ENCODE measurements at places on chromosomes 6 and 20.

DNA sequence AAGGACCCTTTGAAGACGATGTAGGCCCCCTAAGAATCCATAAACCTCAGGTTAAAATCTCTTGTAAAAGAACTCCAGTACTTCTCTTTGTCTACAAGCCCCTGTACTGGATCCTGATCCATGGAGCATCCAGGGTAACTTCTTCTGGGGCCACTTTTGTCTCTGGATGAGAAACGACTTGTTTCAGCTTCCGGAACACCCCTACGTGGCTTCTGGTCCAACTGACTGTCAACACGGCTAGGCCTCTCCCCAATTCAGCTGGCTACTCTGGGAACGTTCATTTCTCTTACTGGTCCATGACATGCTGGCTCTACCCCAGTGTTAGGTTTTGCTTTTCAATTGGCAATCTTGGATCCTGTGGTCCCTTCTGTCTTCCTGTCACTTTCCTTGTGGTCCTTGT is 198.0 kb downstream of the BACH2 start:
- DNase-seq = no peak

DNA sequence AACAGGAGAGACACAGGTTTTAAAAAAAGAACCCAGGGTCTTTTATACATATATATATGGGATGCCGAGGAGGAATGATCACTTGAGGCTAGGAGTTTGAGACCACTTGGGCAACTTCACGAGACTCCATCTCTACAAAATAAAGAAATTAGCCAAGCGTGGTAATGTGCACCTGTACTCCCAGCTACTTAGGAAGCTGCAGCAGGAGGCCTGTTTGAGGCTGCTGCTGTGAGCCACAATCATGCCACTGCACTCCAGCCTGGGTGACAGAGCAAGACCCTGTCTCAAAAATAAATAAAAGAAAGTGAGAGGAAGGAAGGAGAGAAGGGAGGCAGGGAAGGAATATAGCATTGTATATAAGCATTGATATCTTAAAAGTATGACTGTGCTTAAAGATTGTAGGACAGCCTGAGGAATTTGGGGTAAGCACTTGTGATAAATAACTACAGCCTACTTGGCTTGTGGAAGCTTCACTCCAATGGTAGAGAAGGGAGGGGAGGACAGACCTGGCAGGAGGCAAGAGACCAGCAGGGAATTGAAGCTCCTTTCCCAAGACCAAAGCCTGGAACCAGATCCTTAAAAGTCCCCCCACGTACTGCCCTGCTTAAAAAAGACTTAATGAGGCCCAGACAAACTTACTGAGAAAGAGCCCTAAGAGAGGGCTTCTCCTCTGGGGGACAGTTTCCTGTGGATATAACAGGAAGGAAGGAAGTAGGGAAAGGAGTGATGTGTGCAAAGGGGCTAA is 2.5 kb upstream of the SNTA1 start:
- no peak for DNase-seq

- no peak for DNase-seq
Observed at GRCh38 chr6:125279961-125280360, 21.8 kb downstream of the HDDC2 start.

DNA sequence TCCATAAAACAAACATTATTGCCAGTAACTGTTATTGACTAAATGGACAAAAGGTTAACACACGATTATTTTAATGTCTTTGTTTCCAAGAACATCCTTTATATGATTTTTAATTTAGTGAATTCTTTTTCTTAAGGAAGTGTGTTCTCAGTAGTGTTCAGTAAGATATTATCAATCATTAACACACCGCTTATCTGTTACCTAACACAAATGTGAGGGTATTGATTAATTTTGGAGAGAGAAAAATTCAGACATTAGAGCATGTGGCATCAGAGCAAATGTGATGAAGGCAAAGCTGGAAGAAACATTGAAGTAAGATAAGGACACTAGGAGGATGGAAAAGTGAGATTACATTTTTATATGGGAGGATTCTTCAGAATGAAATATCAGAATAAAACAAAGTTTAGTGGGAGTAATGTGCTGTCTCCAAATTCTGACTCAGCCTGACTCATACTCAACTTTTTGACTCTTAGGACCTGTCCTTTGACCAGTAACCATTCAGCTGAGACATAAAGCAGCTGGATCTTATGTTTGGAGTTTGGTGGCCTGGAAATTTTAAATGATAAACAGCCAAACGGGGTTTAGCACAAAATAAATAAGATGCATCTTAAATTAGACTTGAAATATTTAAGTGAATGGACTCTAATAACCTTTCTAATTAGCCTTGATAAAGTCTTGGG is 348.6 kb downstream of the CD109 start:
- DNase-seq = no peak

- no peak for DNase-seq
Observed at GRCh38 chr6:11538819-11539468, 1.4 kb downstream of the TMEM170B start.

GRCh38 chr6:45997875-45998506 is 17.7 kb downstream of the CLIC5 start:
- DNase-seq = no peak

DNA sequence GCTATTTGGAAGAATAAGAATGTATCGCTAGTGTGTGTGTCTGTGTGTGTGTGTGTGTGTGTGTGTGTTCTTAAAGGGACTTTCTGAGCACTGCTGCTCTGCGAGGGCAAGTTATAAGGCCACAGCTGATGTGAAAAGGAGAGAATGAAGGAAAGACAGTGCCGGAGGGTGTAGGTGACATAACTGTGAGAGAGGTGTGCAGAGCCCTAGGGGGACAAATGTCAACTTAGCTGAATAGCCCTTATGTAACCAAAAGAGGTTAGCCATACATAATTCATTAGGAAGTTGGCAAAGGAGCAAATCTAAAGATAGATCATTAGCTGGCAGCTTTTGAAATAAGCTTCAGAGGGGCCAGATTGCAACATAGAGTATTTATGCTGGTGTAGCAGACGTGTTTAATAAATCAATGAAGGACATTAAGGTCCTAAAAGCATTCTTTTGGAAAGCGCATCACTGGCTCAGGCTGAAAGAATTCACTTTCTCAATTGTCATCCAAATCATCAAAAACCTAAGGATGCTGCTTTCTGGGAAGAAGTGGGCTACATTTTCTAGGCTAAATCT is 81.0 kb downstream of the NDUFAF5 start:
- DNase-seq = no peak

DNA sequence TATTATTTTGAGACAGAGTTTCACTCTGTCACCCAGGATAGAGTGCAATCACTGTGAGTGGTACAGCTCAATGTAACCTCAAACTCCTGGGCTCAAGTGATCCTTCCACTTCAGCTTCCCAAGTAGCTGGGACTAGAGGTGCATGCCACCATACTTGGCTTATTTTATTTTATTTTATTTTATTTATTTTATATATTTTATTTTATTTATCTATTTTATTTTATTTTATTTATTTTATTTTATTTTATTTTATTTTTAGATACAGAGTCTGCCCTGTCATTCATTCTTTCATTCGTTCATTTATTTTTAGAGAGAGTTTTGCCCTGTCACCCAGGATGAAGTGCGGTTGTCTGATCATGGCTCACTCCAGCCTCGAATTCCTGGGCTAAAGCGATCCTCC is 35.5 kb downstream of the ATG5 start:
- no peak for DNase-seq

DNA sequence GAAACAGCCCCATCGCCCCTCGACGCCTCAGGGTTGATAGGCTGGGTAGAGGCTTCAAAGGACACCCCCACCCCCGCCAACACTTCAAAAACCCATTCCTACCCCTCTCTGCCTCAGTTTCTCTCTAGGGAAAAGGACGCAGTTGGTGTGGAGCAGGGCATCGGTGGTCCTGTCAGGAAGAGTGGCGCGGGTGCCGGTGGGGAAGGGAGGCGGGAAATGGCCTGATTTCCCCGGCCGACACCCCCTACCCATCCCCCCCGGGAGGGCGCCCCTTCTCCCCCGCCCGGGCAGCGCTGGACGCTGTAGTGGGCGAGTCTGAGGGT is 367 bp downstream of the NRSN2 start:
- no peak for DNase-seq

DNA sequence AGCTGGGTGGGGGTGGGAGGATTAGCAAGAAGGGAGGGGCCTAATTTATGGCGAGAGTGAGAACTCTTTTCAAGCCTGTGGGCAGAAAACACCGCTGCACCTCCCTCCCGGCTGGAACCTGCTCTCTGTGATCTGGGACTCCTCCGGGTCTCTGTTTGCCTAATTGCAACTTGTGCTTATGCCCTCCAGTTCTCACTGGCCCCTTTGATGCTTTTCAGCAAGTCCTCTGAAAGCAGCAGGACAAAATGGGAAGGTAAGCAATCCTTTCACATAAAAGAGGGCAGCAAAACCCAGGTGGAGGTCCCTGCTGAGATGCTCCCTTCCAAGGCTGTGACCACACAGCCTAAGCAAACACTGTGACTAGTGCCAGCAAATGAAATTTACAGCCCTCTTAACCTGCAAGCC is 523.0 kb upstream of the FLRT3 start:
- no peak for DNase-seq

DNA sequence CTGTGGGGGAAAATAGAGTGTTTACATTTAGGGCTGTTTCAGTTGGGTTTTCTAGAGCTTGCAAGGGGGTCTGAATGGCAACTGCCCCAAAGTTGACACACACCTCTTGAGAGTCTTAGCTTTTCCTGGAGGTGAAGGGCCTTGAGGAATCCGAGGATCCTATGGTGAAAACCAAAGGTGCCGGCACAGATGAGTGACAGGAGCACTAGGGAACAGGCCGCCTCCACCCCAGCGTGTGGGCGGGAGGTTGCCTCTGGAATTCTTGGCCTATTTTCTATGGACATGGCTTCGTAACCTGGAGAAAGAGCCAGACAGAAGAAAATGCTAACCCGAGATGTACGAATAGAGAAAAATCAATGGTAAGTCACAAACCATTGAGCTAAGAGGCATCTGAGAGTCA is 283.2 kb upstream of the FOXQ1 start:
- no peak for DNase-seq

DNA sequence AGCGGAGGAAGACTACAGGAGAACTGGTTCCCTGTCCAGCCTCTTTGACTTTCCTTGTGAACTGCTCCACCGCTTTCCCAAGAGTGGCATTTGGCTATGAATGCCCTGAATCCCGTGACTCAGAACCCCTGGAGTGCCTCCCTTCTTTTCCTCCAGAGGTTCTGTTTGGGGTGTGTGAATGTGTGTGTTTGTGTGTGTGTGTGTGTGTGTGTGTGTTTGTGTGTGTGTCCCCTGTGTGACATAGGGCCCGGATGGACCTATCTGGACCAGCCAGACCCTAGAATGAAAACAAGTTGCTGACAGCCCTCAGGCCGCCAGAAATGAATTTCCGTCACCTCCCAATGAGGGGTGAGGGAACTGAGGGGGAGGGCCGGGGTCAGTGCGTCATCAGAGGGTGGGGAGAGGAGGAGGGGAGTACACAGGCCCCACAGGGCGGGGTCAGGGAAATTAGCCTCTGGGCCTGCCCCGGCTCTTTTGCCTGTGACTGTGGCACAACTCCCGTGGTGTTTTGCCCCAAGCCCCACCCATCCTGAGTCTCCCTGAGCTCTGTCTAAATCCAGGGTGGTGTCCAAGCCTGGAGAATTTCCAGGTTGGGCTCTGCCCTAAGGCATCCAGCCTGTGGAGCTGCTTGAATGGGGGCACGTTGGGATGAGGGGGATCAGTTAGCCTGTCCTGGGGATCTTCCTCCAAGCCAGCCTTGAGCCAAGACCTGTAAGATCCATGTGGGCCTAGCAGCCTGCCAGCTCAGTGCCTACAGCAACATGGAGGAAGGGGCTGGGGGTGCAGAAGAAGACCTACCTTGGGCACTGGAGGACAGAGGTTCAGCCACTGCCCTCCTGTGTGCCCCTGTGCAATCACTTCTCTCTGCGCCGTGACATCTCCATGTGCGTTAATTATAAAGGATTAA is 15.2 kb upstream of the MRPS18A start:
- peak; percentile 88 for DNase-seq

DNA sequence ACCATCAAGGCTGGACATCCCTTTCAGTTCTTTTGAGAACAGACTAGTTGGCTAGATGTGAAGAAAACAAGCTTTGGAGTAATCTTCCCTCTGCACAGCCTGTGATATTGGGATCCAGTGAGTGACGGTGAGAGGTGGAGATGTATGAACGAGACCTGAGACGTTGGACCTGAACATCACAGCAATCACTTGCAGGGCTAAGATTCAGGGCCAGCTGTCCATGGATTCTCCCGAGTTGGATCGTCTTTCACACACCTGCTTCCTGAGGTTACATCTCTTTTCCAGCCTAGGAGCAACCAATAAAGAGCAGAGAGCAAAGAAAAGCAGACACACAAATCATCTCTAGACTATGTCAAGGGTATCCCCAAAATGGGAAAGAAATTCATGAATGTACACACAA is 30.0 kb upstream of the TMEM14A start:
- DNase-seq = no peak

GRCh38 chr6:134247231-134247833 is 70.6 kb downstream of the SGK1 start:
- no peak for DNase-seq

DNA sequence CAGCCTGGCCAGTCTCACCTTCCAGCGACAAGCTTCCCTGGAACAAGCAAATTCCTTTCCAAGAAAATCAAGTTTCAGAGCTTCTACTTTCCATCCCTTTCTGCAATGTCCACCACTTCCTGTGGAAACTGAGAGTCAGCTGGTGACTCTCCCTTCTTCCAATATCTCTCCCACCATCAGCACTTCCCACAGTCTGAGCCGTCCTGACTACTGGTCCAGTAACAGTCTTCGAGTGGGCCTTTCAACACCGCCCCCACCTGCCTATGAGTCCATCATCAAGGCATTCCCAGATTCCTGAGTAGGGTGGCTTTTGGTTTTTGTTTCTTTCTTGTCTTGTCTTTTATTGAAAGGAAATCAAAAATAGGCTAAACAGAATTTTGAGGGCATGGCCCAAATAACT is 24.3 kb downstream of the MYCT1 start:
- no peak for DNase-seq

DNA sequence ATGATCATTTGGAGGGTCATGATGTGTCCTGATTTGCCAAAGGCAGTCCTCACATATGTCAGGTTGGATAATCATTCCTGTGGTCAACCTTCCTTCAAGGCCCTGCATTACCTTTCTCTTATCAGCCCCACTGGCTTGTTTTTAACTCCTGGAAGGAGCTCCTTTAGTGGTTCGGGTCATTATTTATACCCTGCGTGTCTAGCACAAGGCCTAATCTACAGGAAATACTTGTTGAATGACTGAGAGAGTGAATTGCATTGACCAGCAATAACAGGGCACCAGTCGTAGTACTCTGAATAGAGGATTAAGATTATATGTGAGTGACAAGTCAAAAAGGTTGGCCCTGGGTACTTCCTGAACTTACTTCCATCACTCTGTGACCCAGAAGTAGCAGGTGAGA is 4.5 kb downstream of the HIVEP2 start:
- no peak for DNase-seq

Data from HEK293T (cell line).